ENCODE measurements at places on chromosomes 4 and X. TPM values are rescaled to one million over a fixed set of nuclear protein-coding genes. Genes with fewer than 3 reads are reported as not detected.
A peak's percentile ranks its signal among the peaks of the same experiment; 100 is the strongest.

The TEX11 gene
- not detected for total RNA-seq

The PRKG2 gene
- total RNA-seq: 1.5 TPM

The RPS6KA6 gene
- 3.8 TPM for total RNA-seq

The POU4F2 gene
- total RNA-seq: not detected

GRCh38 chrX:139204898-139205667 is 325.5 kb upstream of the F9 start:
- H3K27ac ChIP-seq: no peak overlapping the region
- peaks cover 23% of the 10 kb centered on the region for H3K27me3 ChIP-seq
- peaks cover 8% of the 10 kb centered on the region for H3K36me3 ChIP-seq
- H3K4me1 ChIP-seq: peaks cover 6% of the 10 kb centered on the region
- DNase-seq: peak; percentile 6
- peak overlapping the region; percentile 45 for H3K4me3 ChIP-seq

The TMEM175 gene
- 18.8 TPM for total RNA-seq

DNA sequence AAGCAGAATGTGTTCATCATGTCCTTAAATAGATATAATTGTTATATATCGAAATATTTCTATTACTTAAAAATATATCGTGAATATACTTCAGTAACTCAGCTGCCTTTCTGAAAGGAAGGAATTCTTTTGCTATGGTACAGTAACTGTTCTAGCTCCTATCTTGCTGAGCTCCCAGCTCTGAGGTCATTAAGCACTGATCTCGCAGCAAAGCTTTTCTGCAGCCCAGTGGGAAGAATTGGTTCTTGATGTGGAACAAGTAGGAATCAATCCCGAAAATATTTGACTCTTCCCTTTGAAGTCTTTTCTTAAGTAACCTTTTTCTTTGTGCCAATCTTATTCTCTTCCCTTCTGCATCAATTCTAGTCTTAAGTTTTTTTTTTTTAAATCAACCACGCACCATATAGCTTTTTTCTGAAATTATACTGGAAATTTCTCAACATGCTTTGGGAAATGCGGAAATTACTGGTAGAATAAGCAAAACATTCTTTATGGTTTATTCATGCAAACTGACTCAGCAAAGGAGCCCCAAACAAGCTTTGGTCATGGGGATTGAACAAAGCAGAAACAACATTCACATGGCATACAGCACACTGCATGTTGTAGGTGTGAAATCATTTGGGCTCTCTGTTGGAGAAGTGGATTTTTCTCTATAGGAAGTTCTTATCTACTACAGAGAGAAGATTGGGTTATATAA is 428.9 kb upstream of the GNPDA2 start:
- no peaks in the 10 kb centered on the region for H3K4me1 ChIP-seq
- no peak overlapping the region for H3K27ac ChIP-seq
- no peaks in the 10 kb centered on the region for H3K27me3 ChIP-seq
- H3K36me3 ChIP-seq: no peaks in the 10 kb centered on the region
- H3K4me3 ChIP-seq: no peak overlapping the region
- DNase-seq: no peak

The UGT2B15 gene
- total RNA-seq: 0.98 TPM

- H3K4me1 ChIP-seq: peaks cover 8% of the 10 kb centered on the region
- H3K36me3 ChIP-seq: peaks cover 6% of the 10 kb centered on the region
- no peak overlapping the region for H3K27ac ChIP-seq
- H3K27me3 ChIP-seq: no peaks in the 10 kb centered on the region
- no peak overlapping the region for H3K4me3 ChIP-seq
- DNase-seq: no peak
Measured at GRCh38 chr4:17493619-17494018, 18.3 kb downstream of the QDPR start.

DNA sequence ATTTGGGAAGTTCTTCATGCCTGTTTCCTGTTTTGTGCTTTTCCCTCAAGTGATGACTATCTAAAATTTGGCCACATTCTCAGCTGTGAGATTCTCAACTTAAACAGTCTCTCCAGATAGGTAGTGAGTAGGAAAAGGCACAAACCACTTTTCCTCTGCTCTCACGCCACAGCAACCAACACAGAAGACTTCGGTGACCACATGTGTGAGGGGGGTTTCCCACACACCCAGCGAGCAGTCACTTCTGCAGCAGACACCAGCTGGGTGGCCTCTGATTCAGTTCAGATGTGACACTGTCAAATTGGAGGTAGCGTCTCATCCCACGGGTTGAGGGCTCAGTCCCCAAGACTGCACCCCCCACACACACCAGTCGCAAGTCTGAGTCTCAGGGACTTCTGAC is 25.1 kb upstream of the CLDN34 start:
- H3K4me3 ChIP-seq: no peak overlapping the region
- H3K27ac ChIP-seq: no peak overlapping the region
- DNase-seq: no peak
- H3K36me3 ChIP-seq: peaks cover 5% of the 10 kb centered on the region
- H3K27me3 ChIP-seq: no peaks in the 10 kb centered on the region

DNA sequence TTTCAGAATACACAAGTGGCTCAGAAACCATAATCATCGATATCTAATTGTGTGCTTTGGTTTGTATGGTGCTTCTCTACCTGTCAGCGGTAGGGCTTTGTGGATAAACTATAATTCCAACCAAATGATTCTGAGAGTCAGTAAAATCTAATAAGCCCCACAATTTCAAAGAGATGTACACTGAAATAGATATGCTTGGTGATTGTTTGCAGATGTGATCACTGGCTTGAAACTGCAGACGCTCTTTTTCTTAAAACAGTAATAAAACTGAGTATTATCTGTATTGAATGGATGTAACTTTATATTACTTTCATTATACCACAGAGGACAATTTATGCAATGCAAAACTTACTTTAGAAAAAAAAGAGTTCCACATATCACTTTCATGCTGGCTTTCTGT is 198.8 kb upstream of the ANXA10 start:
- H3K4me1 ChIP-seq: peaks cover 33% of the 10 kb centered on the region
- H3K27ac ChIP-seq: no peak overlapping the region

DNA sequence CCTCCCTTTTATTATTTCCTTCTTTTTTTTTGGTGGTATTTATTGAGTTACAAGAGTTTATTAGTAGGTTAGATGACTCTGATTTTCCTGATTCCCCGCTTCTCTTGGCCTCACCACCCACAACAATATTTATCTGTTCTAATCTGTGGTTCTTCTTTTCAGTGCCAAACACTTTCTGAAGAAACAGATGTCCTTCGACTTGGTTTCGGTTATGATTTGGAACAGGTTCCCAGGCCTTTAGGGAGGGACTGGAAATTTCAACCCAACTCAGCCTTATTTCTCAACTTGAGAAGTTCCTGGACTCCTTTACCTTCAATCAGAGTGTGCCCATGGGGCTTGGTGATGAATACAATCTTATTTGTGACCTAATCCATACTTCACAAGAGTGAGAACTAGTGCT is 108.1 kb downstream of the UCHL1 start:
- no peaks in the 10 kb centered on the region for H3K27me3 ChIP-seq
- no peak overlapping the region for H3K27ac ChIP-seq
- H3K4me1 ChIP-seq: peaks cover 25% of the 10 kb centered on the region
- peaks cover 36% of the 10 kb centered on the region for H3K36me3 ChIP-seq

- DNase-seq: no peak
- no peaks in the 10 kb centered on the region for H3K4me1 ChIP-seq
- no peak overlapping the region for H3K4me3 ChIP-seq
- H3K36me3 ChIP-seq: no peaks in the 10 kb centered on the region
Measured at GRCh38 chr4:40132816-40133215, 64.0 kb upstream of the RHOH start.

DNA sequence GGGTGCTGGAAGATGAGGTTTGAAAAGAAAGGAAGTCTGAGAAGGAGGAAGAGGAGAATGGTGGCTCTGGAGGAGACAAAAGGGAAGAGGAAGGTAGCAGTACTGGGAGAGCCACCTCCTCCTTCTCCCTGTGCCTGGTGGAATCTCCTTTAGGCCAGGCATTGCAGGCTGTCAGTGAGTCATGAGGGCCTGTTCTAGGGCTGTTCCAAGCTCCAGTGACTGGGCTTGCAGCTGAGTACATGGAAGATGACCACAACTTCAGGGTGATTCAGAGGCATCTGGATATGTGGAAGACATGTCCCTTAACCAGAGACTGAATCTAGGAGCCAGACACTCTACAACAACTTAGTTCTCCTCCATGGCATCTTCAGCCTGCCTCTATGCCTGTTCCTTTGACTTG is 107.8 kb downstream of the EFNB1 start:
- H3K27me3 ChIP-seq: no peaks in the 10 kb centered on the region
- H3K4me1 ChIP-seq: peaks cover 24% of the 10 kb centered on the region
- H3K4me3 ChIP-seq: no peak overlapping the region
- no peak overlapping the region for H3K27ac ChIP-seq
- no peaks in the 10 kb centered on the region for H3K36me3 ChIP-seq
- no peak for DNase-seq

The GPC3 gene
- 4.0 TPM for total RNA-seq

- no peaks in the 10 kb centered on the region for H3K27me3 ChIP-seq
- H3K27ac ChIP-seq: no peak overlapping the region
- no peak for DNase-seq
Measured at GRCh38 chr4:16790508-16790907, 107.9 kb downstream of the LDB2 start.

DNA sequence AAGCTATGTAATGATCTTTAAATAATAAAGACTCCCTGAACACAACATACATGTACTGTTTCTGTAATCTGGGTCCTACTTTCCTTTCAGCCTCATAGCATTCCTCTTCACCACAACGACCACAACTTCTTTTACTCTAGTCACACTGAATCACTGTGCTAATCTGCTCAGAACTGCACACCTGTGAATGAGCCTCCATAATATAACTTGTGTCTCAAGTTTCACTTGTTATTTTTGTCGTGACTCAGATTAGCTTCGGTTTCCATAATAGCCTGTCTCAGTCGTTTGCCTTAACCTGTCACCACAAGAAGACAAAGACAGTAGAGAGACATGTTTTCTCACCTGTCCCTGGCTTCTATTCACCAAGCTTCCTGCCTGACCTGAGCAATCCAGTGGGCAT is 61.8 kb downstream of the MAGED1 start:
- H3K27ac ChIP-seq: no peak overlapping the region
- H3K36me3 ChIP-seq: no peaks in the 10 kb centered on the region
- no peak overlapping the region for H3K4me3 ChIP-seq
- peaks cover under 1% of the 10 kb centered on the region for H3K27me3 ChIP-seq
- no peaks in the 10 kb centered on the region for H3K4me1 ChIP-seq

The NLGN4X gene
- total RNA-seq: not detected

GRCh38 chr4:140944199-140944515 is 188.0 kb upstream of the TBC1D9 start:
- no peaks in the 10 kb centered on the region for H3K27me3 ChIP-seq
- peaks cover 9% of the 10 kb centered on the region for H3K4me1 ChIP-seq
- no peaks in the 10 kb centered on the region for H3K36me3 ChIP-seq
- H3K4me3 ChIP-seq: no peak overlapping the region
